Lung (tissue), 17 donors: ENCODE measurements at places on chromosomes 11 and 22. TPM values are rescaled to one million over a fixed set of nuclear protein-coding genes. Genes with fewer than 3 reads are reported as not detected.

Gene OR51B4
- 1.9 TPM for total RNA-seq

DNA sequence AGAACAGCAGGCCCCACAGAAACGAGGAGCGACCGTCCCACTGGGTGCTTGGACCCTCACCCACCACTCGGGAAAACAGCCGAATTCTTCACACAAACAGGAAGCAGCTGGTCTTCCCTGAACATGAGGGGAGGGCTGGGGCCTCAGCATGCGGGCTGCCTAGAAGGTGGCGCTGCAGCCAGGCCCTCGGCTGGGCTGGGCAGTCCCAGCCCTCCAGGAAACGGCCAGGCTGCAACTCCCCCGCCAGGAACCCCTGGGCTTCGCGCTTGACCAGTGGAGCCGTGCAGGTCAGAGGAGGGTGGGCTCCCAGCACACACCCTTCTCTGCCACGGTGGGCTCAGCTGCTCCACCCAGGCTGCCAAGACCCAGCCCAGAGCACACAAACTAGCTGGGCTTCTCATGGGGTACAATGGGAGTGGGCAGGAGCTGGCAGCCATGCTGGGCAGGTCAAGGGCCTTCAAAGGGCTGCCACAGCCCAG lies 29.6 kb downstream of the IGF2 start:
- DNase-seq = peak; percentile 74

- no peak for DNase-seq
These were observed 18.9 kb upstream of the KCTD14 start for GRCh38 chr11:78041843-78042440.

GRCh38 chr11:105152021-105152512 lies 12.5 kb upstream of the CARD18 start:
- no peak for DNase-seq
